AML-193 (cell line): ENCODE measurements at places on chromosomes 3 and 15.
A peak's percentile ranks its signal among the peaks of the same experiment; 100 is the strongest.

- DNase-seq, result no peak
These were observed 192.9 kb downstream of the PLCL2 start for GRCh38 chr3:17077606-17078005.

DNA sequence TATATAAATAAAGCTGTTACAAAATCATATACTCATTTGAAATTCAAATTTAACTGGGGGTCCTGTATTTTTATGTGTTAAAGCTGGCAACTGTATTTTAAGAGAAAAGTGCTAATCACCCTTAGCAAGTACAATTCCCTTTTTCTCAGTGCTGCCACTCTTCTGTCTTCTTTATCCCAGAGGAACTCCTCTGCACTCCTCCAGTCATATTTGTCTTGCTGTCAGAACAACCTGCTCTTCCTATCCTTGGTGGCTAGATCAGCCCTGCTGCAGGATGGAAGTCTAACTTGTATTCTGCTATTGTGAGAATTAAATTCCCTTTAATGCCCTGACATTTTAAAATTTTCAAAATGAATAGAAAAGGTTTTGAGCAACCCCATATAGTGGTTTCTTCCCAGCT is 123.9 kb upstream of the TNIK start:
- no peak for DNase-seq

- no peak for DNase-seq
These were observed 6.2 kb downstream of the ZNF609 start for GRCh38 chr15:64466408-64467141.

DNA sequence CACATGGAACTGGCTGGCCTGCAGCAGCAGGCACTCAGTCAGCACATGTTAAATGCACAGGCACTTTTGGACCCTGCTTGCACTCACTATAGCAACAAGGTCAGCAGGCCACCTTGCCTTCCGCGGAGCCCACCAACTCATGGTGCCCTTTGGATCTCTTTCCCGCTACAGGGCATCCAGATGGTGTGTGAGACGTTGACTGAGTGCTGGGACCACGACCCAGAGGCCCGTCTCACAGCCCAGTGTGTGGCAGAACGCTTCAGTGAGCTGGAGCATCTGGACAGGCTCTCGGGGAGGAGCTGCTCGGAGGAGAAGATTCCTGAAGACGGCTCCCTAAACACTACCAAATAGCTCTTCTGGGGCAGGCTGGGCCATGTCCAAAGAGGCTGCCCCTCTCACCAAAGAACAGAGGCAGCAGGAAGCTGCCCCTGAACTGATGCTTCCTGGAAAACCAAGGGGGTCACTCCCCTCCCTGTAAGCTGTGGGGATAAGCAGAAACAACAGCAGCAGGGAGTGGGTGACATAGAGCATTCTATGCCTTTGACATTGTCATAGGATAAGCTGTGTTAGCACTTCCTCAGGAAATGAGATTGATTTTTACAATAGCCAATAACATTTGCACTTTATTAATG is 85.0 kb downstream of the TGFBR2 start:
- DNase-seq, result no peak

DNA sequence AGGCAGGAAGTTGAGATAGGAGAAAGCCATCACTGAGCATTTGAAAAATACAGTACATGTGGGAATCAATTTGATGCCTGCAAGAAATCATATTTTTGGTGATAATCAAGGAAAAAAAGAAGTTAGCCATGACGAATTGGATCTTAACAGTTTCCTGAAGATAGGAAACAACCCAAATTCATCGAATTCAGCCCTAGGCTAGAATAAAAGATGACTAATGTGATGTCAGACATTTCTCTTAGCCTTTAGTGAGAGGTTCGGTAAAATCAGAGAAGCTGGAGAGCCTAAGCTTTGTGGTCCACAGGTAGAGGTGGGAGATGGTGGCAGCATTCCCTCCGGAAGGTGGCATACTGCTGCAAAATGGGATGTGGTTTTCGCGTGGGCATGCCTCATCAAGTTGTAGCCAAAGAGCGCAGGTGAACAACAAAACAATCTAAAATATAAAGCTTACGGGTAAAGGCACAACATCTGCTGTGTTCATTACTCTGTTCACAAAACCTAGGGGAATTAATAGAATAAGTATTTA is 144.1 kb upstream of the ALCAM start:
- no peak for DNase-seq

- DNase-seq, result peak; percentile 93
These were observed 1.2 kb upstream of the GSK3B start for GRCh38 chr3:120095226-120095978.

DNA sequence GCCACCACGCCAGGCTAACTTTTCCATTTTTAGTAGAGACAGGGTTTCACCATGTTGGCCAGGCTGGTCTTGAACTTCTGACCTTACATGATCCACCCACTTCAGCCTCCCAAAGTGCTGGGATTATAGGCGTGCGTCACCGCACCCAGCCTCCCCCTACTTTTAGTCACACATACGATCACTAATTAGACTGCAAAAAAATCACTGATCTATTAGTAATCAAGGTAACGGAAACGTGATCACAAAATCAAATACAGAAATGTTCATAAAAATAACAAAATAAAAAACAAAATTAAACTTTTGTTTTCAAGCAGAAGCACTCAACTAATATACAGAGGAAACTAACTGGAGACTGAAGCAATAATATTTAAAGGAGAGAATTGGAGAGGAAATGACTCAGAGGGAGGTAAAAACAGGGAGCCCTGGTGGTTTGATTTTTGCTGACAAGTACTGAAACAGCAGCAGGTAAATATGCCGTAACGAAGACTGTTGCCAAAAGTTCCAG is 4.6 kb downstream of the WDR53 start:
- peak; percentile 51 for DNase-seq

- no peak for DNase-seq
These were observed 62.6 kb downstream of the AKAP13 start for GRCh38 chr15:85443046-85443445.

- no peak for DNase-seq
These were observed 95.0 kb downstream of the CD47 start for GRCh38 chr3:107995823-107996222.

- no peak for DNase-seq
These were observed 8.4 kb downstream of the SOX2 start for GRCh38 chr3:181719991-181720680.

DNA sequence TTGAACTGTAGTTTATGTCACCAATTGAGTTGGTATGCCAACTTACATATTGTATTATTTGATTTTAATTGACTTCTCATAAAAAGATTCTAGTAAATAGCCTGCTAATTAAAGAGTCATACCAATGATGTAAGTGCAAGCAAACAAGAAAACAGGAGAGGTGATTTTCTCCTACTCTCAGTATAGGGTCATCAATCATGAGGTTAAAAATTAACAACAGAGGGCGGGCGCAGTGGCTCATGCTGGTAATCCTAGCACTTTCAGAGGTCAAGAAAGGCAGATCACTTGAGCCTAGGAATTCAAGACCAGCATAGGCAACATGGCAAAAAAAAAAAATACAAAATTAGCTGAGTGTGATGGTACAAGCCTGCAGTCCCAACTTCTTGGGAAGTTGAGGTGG is 108.7 kb downstream of the MYO9A start:
- no peak for DNase-seq

GRCh38 chr15:70406617-70407335 is 309.1 kb upstream of the TLE3 start:
- no peak for DNase-seq

- DNase-seq, result no peak
These were observed 102.9 kb downstream of the SEMA6D start for GRCh38 chr15:47820057-47820746.
